ENCODE measurements at places on chromosomes 4 and X. TPM values are rescaled to one million over a fixed set of nuclear protein-coding genes. Genes with fewer than 3 reads are reported as not detected.

The KCNIP4 gene
- not detected for total RNA-seq

GRCh38 chr4:66804979-66805378 is 740.3 kb downstream of the CENPC start:
- no peak for DNase-seq

The HHIP gene
- 59.8 TPM for total RNA-seq

GRCh38 chr4:101411926-101412325 is 64.6 kb upstream of the PPP3CA start:
- DNase-seq, result no peak

DNA sequence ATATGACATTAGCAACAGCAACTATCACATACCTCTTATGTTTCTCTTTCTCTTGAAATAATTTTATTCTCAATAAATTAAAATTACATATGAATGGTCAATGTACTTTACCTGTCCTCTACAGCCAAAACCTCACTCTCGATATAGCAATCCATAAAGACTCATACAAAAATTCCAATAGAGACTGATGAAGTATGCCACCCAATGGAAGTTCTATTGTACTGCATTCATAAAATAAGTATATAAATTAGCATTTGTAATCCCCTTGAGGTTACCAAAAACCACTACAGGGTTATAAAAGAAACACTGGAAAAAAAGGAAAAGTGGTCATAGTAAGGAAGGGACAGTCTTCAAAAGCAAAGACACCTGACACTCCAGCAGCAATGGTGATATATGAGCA is 32.8 kb downstream of the CLDN2 start:
- DNase-seq, result no peak

DNA sequence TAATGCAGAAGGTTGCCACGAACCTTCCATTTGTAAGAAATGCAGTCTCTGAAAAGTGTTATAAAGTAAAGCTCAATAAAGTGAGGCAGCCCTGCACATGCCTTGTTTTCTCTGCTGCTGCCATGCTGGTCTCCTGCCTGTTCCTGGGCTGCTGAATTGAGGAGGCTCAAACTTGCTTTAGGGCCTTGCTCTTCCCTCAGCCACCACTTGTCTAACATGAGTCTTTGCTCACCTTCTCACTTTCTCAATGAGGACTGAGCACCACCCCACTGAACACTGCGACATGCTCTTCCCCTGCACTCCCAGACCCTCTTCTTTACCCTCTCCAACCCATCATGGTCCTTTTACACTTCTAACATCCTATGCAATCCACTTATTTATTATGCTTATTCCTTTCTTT is 25.2 kb upstream of the MFAP3L start:
- DNase-seq, result no peak

The TRPC3 gene
- total RNA-seq, result 0.82 TPM

- no peak for DNase-seq
These were observed 60.9 kb downstream of the SLC7A11 start for GRCh38 chr4:138181287-138181686.

GRCh38 chrX:106415276-106415895 is 196.4 kb upstream of the RADX start:
- DNase-seq, result no peak

DNA sequence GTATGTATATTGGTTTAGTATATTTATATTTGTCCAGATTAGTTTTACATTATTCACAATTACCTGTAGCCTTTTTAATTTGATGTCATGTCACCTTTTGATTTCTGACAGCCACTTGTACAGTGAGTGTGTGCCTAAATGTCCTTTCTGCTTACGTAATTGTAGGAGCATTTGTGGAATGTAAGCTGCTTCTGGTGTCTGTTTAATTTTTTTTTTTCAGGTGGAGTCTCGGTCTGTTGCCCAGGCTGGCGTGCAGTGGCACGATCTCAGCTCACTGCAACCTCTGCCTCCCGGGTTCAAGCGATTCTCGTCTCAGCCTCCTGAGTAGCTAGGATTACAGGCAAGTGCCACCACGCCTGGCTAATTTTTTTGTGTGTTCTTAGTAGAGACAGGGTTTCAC is 91.2 kb upstream of the XAGE2 start:
- DNase-seq, result no peak

DNA sequence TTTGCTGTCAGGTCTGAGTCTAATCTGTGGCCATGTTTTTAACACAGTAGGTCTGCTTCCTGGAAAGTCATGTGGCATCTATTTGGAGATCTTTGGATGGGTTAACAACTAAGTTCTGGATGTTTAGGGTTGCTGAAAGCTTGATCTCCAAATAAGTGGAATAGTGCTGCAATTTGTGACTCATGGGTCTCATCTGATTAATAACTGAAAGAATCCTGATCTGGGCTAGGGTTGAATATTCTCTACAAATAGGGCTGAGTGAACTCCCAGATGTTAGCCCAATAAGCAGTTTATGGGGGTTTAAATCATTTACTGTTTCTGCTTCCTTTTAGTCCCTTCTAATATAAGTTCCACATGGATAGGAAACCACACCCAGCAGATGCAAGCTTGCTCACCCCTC is 23.1 kb downstream of the CT47C1 start:
- DNase-seq, result no peak

- DNase-seq, result no peak
These were observed 89.0 kb downstream of the SLC39A8 start for GRCh38 chr4:102256321-102256720.

DNA sequence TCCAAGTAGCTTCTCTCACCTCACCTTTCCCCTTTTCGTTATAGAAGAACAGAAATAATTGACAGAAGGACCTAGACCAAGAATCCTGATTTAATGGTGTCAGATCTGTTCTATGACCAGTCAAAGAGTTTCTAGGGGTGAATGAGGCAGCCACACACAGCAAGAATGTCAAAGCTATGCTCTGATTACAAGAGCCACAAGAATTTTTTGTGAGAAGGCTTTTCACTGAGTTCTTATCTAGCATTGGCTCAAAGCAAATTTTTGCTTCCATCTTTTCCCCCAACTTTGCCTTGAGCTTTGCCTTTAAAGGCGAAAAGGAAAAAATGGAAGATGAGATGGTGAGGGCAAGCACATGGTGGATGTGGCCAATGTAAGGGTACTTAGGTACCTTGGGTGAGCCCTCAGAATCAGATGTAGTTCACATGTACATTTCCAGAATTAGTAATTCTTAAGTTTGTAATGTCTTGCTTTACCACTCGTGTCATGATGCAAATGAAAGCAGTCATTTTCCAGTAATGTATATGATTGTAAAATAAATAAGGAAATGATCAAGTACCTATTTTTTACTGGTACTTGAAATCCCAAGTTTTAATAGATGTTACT is 23.5 kb downstream of the FMR1 start:
- no peak for DNase-seq

The MCF2 gene
- total RNA-seq, result 0.23 TPM

DNA sequence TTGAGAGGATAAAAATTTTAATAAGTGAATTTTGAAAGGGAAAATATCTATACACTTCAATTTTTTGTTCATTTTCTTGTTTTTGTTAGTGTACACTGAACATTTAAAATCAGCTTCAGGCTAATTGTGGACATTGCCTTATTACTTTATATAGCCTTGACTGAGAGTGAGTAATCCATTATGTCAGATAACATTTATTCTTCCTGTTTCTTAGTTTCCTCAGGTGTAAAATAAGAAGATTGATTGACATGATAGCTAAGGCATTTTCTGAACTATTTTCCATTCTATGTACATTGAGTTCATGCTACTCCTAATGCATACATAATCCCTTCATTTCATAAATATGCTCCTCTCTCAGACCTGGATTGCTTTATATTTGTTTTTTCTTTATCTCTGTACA is 607.3 kb upstream of the AADAT start:
- no peak for DNase-seq

GRCh38 chrX:37455381-37455780 is 106.2 kb downstream of the PRRG1 start:
- no peak for DNase-seq

The CTAG1A gene
- total RNA-seq, result not detected

- no peak for DNase-seq
These were observed 254.7 kb downstream of the AFF2 start for GRCh38 chrX:148755111-148755510.

GRCh38 chrX:101237041-101237440 is 17.5 kb downstream of the DRP2 start:
- DNase-seq, result no peak

GRCh38 chrX:119574394-119575266 is at the start of gene UBE2A:
Gene UBE2A, plus strand, starts transcription at chrX:119574563. Its CDS starts 149 bp downstream, at chrX:119574712.
- DNase-seq, result peak; percentile 91

The PRR32 gene
- total RNA-seq, result not detected

DNA sequence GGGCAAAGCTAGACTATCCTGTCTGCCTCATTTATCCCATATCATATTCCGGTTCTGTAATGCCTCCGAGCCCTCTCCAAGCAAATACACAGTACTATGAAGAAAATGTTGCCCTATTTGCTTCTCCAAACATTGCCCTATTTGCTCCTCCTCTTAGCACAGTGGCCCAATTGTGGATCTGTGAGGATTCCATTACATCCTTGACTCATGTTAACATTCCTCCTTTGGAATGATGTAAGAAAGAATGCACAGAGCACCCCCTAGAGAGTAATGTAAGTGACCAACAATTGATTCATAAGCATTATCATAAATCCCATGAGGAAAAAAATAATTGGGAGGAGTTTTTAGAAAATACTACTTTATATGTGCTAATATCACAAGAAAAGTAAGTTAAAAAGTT is 11.3 kb upstream of the BTC start:
- no peak for DNase-seq

DNA sequence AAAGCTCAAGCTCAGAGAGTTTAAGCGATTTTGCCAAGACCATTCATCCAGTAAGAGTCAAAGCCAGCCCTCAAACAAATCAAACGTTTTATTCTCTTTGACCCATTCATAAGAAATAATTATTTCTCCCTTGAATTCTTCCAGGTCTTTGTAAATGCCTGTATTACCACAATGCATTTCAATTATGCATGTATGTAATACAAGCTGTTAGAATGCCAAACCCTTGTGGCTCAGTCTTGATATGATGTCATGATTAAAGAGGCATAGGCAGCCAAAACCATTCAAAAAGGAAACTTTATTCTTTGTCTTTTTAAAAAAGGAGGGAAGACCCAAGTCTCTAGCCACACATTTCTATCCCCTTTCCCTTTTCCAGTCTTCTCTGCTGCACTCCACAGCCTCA is 56.5 kb upstream of the PGM2 start:
- DNase-seq, result no peak

- no peak for DNase-seq
These were observed 38.0 kb downstream of the PI4K2B start for GRCh38 chr4:25271866-25272265.

GRCh38 chr4:89056953-89057398 is at the start of gene FAM13A:
Gene FAM13A, minus strand, starts transcription at chr4:89057185. Its CDS starts 221 bp downstream, at chr4:89056964.
- peak; percentile 94 for DNase-seq

DNA sequence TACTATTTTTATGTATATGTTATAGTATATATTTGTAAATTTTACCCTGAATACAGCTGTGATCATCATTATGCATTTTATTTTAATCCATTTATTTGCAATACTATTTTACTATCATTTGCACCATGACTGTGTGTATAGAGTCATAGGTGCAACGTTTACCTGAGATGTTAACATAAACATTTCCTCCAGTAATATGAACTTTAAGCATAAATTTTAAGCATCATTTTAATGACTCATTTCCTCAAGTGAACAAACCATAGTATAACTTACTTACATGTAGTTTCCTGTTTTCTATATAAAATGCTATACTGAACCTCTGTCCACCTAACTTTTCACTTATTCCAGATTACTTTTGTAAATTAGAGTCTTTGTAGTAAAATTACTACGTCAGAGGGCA is 92.8 kb downstream of the NFKB1 start:
- DNase-seq, result no peak

Data from left lung (tissue), 14 donors.